ENCODE measurements at places on chromosomes 5 and 9.

DNA sequence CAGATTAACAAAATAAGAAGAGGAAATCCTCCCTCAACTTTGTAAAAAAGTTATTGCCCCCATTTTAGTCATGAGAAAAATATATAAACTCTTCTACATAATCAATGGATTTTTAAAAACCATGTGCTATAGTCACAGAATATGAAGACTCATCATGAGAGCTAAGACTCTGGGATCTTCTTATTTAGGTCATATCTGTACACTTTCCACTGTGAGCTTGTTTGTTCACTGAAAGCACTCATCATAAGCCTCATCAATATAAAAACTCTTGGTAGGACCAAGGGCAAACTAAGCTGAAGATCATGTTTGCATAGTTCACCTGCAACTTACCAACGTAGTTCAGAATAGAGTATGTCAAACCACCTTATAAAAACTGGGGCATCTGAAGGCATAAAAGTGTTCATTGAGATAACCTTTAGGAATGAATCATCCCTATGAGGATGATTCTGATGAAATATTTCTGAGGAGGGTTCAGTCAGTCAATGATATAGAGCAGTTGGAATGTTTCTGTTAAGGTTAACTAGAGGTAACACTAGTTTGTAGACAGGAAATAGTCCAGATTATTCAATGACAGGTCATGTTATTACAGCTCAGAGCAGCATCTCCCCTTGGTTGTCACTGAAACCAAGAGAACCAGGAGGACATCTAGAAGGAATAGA, 289.9 kb upstream of the SMC2 start:
- DNase-seq, result no peak

- DNase-seq, result no peak
These were observed 854.1 kb downstream of the MAT2B start for GRCh38 chr5:164359260-164360255.

DNA sequence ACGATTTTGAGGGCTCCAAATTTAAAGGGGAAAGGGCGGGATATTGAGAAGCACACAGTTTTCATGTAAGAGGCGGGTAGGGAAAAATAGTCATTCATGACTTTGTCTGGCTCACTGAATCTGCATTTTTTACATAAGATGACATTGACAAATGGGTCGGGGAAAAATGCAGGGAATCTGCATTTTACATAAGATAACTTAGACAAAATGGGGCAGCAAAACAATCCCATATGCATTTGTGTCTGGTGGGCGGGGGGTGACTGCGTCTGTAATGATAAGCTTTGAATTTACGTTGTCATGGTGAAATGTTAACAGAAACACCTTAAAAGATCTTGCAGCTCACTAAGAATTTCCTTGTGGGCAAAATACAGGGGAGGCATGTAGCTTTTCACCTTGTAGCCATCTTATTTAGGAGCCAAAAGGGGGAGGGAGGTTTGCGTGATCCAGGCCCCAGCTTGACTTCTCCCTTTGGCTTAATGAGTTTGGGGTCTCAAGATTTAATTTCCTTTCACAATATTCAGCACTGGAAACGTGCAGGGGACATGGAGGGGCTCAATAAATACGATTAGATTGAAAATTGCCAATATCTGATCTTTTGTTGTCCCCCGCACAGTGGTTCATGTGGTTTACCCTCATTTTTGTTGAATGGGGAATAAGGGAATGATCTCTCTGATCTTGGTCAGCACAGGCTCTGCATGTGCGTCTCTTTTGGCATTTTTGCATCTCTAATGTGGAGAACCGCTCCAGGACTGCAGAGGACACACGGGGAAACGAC, 41.1 kb upstream of the GADD45G start:
- DNase-seq, result no peak

DNA sequence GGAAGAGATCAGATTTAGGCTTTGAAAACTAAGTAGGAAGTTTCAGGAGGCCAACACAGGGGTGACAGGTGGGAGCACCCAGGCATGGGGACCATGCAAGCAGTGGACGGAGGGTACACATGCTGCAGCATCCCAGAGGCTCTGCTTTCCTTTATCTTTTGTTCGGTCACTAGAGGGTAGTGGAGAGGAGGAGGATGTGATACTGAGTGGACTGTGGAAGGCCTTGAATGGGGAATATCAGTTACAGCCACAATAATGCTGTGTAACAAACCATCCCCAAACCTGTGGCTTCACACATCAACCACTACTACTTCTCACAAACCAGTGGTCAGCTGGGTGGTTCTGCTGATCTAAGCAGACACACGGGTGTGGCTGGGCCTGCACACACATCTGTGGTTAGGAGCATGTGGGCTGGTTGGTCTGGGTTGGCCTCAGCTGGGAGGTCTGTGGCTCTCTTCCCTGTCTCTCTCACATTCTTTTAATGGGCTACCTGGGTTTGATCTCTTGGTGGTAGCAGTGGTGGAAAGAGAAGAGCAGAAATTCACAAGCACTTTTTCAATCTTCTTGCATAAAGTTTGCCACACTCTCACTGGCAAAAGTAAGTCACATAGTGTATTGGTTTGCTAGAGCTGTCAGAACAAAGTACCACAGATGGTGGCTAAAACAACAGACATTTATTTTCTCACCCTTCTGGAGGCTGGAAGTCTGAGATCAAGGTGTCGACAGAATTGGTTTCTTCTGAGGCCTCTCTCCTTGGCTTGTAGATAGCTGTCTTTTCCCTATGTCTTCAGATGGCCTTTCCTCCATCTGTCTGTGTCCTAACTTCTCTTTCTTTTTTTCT, 238.7 kb downstream of the AGTPBP1 start:
- no peak for DNase-seq

DNA sequence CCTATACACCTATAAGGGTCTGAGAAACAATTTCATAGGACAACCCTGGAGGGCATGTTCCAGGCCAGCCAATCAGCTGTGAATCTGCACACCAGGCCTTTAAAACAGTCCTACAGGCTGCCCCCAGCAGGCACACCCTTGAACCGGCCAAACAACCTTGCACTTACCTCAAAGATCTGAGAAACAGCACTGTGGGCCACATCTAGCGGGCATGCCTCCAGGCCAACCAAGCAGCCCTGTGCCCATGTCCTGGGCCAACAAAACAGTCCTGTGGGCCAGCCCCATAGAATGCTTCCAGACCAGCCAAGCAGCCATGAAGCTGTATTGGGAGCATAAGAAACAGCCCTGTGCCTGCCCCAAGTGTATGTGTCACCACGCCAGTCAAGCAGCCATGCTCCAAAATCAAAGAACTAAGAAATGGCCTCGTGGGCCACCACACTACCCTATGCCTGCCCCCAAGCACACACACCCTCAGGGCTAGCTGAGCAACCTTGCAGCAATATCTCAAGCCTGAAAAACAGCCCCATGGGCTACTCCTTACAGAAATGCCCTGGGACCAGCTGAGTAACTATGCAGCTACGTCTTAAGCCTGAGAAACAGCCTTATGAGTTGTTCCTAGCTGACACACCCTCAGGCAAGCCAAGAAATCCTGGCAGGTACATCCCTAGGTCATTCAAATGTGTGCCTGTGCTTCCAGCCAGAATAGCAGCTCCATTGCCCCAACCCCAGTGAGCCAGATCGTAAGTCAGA, 2243.8 kb upstream of the C9orf72 start:
- DNase-seq, result no peak

DNA sequence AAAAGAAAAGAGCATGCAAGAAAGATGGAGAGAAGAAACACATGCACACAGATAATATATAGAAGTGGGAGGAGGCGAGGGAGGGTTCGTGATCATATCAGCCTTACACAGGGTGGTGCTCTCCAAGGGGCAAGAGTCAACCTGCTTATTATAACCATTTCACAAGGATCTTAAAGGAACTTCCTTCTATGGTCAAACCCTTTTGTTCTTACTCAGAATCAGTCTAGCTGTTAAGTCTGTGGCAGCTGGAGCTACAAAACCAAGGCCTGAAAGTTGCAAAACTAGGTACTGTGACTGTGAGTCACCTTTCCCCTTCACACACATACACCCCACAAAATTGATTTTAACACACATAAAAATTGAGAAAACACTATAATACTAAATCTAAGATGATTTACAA, 18.5 kb upstream of the ERMP1 start:
- DNase-seq, result peak; percentile 34

GRCh38 chr5:41686767-41687166, 176.4 kb upstream of the PLCXD3 start:
- no peak for DNase-seq

- DNase-seq, result no peak
These were observed 78.5 kb downstream of the FOXD1 start for GRCh38 chr5:73370095-73370494.
